ENCODE measurements at places on chromosomes 7 and 10.

DNA sequence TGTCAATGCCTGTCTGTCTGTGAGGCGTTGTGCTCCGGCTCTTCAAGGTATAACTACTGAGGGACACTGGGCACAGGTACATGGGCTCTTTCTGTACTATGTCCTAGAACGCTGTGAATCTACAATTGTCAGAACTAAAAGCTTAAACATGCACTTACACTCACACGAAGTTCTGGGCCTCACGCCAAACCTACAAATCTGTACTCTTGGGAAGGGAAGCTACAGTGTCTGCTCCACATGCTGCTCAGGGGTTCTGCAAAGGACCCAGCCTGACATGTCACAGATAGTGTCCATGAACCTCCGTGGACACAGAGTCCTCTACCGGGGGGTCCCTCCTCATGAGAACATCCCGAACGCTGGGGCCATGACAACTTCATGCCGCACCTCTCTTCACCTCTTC is 268.7 kb downstream of the WDR37 start:
- DNase-seq = no peak

DNA sequence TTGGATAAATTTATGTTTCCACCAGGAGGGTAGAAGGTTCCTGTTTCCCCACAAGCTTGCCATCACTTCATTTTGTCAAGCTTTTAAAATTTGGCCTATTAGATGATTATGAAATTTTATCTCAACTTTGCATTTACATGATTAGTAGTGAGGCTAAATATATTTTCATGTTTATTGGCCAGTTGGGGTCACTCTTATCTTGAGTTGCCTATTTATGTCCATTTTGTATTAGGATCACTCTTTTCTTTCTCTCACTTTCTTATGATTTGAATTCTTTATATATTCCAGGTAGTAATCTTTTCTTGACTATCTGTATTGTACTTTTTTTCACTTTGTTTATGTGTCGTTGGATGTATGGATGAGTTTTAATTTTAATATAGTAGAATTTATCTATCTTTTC is 218.6 kb upstream of the SLC26A5 start:
- no peak for DNase-seq

GRCh38 chr10:86419101-86419500 is 52.5 kb upstream of the GRID1 start:
- DNase-seq = no peak

DNA sequence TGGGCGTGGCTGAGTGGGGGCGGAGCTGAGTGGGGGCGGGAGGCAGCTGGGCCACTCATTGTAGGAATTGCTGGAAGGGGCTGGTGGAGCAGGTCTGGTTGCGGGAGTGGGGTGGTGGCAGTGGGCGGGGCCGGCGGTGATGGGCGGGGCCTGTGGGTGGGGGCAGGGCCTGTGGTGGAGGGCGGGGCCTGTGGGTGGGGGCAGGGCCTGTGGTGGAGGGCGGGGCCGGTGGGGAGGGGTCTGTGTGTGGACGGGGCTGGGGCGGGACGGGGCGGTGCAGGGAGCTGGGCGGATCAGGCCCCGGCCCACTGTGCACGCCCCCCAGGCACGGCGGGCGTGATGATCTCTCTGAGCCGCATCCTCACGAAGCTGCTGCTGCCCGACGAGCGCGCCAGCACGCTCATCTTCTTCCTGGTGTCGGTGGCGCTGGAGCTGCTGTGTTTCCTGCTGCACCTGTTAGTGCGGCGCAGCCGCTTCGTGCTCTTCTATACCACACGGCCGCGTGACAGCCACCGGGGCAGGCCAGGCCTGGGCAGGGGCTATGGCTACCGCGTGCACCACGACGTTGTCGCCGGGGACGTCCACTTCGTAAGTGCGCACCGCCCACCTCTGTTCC is 14.0 kb downstream of the SLC29A4 start:
- no peak for DNase-seq

DNA sequence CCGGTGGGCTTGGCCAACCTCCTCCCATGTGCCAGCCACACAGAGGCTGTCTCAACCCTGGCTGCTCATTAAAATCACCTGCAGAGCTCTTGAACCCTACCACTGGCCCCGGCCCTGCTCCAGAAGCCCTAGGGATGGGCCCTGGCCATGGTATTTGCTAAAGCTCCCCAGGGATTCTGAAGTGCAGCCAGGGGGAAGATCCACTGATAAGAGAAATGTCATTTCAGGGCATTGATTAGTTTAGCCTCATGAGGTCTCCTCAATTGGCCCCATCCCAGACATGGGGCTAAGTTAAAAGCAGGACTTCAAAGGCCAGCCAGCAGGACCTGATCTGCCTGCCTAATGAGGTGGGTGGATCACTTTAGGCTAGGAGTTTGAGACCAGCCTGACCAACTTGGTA is 65.2 kb downstream of the ABRAXAS2 start:
- DNase-seq = no peak

GRCh38 chr7:136859803-136860202 is 8.6 kb upstream of the CHRM2 start:
- no peak for DNase-seq

DNA sequence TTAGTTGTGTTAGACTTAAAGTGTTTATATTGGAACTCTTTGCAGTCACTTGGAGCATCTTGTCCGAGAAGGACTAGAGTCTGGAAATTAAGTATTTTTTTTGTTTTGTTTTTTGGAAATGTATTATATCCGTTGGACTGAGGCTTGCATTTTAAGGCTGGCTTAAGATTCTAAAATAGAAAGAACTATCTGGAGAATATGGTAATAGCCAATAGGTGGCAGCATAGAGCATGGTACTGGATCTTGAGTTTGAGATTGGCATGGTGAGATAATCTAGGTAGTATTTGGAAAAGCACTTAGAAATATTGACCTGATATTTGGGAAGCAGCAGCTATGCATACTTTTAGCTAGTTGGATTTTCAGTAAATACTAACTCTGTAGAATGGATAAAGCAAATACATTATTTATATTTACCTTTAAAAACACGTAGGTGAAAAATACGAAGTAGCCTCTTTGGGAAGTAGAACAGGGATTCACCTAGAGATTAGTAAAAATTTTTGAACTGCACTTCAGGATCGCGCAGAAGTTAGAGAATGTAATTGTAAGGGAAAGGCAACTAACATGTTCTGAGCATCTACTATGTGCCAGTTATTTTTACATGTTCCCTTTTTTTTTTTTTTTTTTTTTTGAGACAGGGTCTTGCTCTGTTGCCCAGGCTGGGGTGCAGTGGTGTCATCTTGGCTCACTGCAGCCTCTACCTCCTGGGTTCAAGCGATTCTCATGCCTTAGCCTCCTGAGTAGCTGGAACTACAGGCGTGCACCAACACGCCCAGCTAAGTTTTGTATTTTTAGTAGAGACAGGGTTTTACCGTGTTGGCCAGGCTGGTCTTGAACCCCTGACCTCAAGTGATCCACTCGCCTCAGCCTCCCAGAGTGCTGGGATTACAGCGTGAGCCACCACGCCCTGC is 78.6 kb downstream of the LCOR start:
- DNase-seq = peak; percentile 29

GRCh38 chr7:105808703-105809590 is 67.5 kb downstream of the ATXN7L1 start:
- peak; percentile 61 for DNase-seq

- no peak for DNase-seq
Measured at GRCh38 chr7:27148031-27148755, 619 bp upstream of the HOXA6 start.

DNA sequence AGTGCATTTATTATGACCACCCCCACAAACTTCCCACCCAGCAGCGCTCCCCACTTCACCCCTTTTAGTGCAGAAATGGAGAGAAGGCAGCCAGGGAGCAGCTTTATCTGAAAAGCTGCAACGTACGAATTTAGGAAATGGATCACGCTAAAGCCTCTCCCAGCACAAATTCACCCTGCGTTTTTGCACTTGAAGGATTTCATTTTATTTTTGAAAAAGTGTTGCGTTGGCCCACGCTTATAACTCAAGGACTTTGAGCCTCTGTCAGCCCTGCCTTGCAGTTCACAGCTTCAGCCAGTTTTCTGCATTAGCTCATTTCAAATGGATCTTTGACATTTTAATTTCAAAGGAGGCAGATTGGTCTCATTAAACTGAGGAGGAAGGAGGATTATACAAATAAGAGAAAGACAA is 556.1 kb downstream of the KCNMA1 start:
- DNase-seq = no peak

DNA sequence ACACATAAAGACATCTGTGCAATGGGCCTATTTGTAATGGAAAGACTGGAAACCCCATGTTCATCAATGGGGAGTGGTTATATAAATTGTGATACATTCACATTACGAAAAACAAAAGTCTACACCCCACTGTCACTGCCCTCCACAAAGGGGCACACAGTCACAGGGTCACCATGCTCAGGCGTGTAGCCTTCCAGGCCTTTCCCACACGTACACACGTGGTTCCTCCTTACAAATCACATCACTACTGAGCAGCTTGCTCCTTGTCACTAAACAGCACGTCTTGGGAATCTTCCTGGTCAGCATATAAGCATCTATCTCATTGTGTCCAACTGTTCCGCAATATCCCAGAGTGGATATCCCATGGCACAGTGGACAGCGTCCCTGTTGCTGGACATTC is 163.1 kb downstream of the SLIT1 start:
- no peak for DNase-seq

- DNase-seq = no peak
Measured at GRCh38 chr7:142303650-142304049, 45.8 kb upstream of the PRSS58 start.

- DNase-seq = no peak
Measured at GRCh38 chr7:62361-63116, 129.8 kb upstream of the FAM20C start.

DNA sequence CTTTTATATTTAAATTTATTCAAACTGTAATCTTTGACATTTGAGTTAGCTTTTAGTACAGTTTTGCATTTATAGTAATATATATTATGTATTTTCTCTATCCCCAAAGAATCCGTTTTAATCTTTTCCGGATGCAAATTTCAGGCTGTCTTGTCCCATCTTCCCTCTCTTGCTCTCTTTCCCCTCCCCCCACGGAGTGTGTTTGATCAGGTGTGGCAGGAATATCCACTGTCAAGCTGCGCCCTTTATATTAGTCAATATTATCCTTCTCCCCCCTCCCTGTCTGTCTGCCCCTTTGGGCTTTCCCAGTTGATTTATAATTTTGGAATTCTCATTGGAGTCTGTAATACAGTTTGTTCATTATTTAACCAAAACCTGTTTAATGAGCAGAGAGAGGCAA is 19.0 kb downstream of the GBF1 start:
- DNase-seq = no peak

GRCh38 chr7:15158141-15158810 is 255.7 kb upstream of the DGKB start:
- DNase-seq = no peak

DNA sequence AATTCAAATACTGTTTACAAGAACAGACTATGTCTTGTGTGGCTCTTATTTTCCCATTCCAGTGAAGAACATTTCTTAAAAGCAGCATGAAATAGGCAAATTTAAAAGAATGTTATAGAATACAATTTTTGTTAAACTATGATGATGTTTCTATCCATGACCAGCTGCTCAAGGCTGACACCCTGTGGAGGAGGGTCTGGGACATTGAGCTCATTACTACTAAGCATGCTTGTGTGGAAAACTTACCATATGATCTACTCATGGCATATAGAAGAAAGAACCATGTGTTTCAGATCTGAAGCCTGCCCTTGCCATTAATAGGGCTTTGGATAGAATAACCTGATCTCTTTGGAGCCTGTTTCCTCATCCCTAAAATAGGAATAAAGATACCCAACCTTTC is 125.0 kb downstream of the FOXP2 start:
- DNase-seq = peak; percentile 41

DNA sequence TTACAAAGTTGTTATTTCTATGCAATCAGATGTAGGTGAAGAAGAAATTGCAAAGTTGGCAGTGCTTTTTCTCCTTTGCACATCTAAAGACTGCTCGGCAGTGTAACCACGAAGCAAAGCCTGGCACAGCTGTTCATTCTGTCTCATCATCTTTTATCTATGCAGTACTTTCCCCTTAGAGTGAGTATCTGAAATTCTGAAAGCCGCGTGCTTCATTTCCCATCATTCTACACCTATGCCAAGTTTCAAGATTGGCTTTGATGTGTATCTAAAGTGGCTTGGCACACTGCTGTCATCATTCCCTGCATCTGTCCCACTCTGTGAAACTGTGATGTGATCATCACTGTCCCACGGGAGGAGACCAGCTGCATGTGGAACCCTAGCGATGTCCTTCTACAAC is 15.2 kb downstream of the SOSTDC1 start:
- no peak for DNase-seq

DNA sequence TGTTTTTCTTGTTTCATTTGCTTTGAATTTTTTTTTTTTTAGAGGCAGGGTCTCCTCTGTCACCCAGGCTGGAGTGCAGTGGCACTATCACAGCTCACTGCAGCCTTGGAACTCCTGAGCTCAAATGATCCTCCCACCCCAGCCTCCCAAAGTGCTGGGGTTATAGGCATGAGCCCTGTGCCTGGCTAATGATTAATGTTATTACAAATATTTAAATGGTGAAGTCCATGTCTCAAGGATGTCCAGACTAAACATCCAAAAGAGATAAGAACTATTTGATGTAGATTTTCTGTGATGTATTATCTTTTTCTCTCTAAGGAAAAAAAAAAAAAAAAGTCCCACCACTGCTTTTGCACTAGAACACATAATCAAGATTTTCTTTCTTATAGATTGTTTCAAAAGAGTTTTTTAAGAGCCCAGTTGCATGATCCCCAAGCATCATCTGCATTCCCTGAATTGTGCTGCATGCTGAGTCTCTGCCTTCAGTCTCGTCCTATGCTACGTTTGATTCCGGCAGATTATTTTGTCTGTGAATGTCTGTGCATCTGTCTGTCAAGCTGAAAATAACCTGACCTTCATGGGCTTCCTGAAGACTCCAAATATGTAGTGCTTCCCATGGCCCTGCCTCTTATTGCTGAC is 33.4 kb downstream of the MACROH2A2 start:
- no peak for DNase-seq

DNA sequence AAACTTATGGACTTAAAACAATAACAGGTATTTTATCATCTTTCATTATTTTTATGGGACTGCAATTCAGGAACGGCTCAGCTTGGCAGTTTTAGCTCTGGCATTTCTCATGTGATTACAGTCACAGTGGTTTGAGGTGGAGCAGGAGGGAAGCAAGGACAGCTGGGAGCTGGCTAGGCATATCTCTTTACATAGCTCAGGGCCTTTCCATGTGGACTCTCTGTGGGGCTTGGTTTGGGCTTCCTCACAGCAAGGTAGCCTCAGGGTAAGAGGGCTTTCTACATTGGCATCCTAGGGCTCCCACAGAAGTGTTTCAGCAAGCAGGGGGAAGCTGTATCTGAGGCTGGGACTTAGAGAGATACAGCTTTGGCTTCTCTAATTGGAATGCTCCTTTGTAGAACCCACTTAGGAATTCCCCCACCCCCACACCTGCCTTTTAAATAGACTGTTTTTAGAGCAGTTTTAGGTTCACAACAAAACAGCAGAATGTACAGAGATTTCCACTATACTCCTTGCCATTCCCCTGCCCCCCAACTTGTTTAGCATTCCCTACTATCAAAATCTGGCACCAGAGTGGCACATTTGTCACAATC is 26.6 kb upstream of the SDHAF3 start:
- DNase-seq = no peak

GRCh38 chr7:141641876-141642275 is 60.1 kb downstream of the DENND11 start:
- DNase-seq = no peak

- peak; percentile 83 for DNase-seq
Measured at GRCh38 chr10:34254596-34254995, 560.5 kb downstream of the PARD3 start.

GRCh38 chr10:124546055-124546369 is 84.4 kb downstream of the LHPP start:
- no peak for DNase-seq

- no peak for DNase-seq
Measured at GRCh38 chr7:30193336-30193943, 58.7 kb downstream of the MTURN start.

Data from fibroblast of upper back skin (primary cell).